ENCODE measurements at places on chromosomes 6 and 20.

GRCh38 chr20:1720845-1721475 lies 63.4 kb upstream of the SIRPG start:
- no peak for DNase-seq

DNA sequence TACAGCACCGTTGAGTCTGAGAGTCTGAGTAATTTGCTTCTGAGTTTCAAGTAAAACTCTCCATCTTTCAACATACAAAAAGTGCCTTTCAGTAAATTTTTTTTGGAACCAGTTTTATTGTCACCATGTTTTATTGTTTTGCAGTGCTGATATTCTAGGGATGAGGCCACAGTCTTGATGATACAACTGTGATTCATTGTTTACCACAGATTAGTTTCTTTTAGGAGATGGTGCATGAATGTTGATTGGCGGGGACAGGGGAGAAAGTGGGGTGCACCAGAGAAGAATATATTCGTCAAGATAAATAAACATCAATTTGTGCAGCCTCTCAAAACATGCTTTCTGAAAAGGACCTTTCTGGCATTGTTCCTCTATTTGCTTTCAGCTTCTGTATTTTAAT lies 109.0 kb downstream of the MCHR2 start:
- DNase-seq: no peak

GRCh38 chr6:33430991-33431879 lies 11.4 kb downstream of the SYNGAP1 start:
- peak; percentile 75 for DNase-seq

DNA sequence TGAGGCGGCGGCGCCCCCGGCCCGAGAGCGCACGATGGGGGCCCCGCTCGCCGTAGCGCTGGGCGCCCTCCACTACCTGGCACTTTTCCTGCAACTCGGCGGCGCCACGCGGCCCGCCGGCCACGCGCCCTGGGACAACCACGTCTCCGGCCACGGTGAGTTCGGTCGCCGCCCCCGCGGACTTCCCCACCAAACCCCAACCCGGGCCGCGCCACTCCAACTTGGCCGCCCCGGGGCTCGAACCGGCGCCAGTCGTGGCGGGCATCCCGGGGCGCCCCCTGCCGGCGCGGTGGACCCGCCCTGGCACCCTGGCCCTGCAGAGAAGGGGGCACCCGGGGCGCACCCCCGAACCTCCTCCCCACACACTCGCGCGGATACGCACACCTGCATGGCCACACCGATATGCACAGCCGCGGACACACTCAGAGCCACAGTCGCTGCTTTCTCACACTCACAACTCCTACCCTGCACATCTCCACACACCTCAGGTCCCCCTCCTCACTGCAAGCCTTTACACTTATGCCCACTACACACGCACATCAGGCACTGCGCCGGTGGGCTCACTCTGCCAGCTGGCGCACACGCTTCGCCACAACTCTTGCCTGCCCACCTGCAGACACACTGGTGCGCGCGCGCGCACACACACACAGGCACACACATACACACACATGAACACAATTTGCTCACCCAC lies 535 bp downstream of the VSTM2L start:
- DNase-seq: no peak

DNA sequence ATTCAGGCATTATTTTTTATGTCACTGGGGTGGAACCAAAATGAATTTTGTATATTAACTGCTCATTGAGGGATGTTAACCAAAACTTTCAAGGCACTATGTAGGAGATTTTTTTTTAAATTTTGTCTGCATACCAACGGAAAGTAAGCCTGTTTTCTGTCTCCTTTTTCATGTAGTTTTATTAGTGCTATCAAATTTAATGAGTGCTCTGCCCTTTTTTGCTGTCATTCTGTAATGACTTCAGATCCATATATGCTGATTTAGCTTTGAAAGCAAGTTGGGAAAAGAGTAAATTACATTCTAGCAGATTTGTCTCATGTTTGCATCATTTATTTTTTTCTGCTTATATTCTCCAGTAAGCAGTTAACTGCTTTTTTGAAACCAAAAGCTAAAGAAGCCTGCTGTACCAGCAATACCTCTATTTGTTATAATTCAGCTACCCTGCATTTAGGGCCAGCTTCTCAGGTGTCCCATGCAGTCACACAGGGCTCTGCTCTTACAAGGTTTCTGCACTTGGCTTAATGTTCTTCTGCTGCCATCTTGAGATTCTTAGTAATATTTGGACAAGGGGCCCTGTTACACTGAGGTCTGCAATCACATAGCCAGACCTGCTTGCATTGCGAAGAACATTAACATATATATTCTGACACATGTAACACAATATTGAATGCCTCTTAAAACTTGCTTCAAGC lies 429.0 kb downstream of the UTRN start:
- DNase-seq: no peak

DNA sequence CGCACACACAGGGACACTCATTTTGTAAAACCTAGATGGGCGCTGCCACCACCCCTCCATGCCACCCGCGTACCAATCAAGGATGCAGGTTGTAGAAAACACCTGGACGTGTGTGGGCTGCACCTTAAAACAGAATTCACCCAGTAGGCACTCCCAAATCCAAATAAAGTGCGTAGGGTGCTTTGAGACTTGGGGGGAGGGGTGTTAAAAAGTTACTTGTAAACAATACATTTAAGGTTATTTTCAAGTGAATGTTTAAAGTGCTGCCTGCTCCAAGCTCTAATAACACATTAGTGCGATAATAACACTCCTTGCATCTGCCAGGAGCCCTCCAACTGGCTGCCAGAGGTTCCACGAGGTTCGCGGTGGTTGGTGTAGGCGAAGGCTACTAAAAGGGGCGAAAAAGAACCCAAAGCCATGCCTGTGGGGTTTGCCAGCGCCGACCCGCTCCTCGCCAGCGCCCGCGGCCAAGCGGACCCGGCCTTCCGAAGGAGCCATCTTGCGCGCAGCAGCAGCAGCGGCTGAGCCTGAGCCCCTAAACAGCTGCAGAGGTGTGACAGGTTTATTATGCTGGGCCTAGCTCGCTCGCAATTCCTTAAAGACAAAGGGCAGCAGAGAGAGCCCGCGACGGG lies 11.5 kb downstream of the FOXC1 start:
- DNase-seq: no peak

DNA sequence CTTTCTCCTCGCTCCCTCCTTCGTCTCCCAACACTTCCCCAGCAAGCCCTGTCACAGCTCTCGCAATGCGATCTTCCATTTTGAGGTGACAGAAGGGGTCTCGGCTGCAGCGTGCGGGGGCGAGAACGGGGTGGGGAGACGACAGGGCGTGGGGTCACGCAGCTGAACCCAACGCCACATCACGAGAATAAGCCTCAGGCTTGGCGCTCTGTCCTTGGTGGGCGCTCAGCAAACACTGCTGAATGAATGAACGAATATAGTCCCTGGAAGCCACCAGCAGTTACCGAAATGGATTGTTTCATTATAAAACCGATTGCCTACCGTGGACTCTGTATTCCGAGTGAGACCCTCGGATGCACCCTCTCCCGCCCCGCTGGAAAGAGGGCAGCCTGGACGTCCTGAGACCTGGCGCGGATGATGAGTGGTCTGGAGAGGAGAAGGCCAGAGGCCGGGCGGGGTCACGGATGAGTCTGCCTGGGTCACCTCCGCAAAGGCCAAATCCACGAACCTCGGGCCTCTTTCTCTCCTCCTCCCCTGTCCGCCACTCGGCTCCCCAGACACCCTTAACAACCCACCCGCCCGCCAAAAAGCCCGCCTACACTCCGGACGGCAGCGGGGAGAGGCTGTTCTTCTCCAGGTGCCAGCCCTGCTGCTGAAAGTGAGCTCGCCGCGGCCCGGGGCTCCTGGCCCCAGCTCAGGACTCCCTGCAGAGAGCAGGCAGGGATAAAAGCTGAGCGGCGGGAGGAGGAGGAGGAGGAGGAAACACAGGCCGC lies 3.7 kb downstream of the NRN1 start:
- peak; percentile 46 for DNase-seq

GRCh38 chr6:32692019-32692418 lies 25.6 kb upstream of the HLA-DQB1 start:
- peak; percentile 6 for DNase-seq

- no peak for DNase-seq
These were observed 9.3 kb downstream of the DUSP15 start for GRCh38 chr20:31861135-31861384.

DNA sequence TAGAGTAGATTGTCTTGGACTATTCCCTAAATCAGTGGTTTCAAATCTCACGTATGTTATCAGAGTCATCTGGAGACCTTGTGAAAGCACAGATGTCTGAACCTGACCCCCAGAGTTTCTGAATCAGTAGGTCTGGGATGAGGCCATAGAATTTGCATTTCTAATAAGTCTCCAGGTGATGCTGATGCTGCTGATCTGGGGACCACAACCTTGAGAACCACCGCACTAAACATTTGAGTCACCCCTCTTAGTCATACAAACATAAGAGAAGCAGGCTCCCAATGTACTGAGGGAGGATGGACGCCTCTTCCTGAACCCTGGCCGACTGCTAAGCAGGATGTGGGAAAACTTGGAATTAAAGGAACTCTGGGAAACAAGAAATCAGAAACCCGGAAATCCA lies 187.8 kb upstream of the PRDM1 start:
- DNase-seq: peak; percentile 94

DNA sequence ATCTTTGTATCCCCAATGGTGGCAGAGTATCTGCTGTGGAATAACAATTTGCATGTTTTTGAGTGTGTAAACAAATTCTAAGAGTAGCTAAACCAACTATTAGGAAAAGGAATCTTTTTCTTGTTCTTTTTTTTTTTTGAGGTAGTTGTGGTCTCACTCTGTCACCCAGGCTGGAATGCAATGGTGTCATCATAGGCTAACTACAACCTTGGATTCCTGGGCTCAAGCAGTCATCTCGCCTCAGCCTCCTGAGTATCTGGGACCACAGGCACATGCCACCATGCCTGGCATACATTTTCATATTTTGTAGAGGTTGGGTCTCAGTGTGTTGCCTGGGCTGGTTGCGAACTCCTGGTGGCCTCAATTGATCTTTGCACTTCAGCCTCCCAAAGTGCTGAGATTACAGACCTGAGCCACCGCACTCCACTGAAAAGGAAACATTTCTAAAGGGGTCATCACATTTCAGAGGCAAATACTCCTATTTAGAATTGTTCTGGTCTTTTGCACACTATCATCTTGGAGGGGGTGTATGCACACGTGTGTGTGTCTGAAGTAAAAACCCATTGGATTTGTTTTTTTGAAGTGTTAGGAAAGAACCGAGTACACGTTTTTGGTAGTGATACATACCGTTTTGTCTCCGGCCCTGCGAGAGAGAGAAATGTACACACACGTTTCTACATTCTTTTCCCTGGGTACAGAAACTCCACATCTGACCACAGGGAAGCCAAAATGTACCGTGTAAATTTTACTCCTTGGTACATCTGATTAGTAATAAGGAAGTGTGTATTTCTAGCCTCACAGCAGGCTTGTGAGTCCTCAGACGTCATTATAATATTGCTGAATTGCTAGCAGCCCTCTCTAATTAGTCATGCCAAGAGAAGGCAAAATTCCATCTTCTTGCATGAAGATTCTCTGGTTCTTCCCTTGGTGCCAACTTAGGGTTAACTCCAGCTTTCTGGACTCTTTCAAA lies 183.6 kb downstream of the JARID2 start:
- peak; percentile 83 for DNase-seq

GRCh38 chr20:57757767-57758166 lies 48.0 kb upstream of the PMEPA1 start:
- DNase-seq: no peak

DNA sequence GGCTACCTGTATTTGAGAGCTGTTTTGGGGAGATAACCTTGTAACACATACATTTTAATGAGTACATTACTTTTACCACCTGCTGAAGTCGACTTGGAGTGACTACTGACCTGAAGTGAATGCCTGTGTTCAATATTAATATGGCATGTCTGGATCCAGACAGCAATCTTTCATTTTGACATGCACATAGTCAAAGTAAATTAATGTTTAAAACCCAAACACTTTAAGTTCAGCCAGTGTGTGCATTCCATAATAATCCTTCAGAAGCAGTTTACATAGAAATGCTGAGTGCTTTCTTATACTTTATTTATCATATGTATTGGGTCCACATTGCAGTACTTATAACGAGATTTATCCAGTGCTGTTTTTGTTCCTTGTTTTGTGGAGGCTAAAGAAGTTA lies 38.0 kb downstream of the CDKAL1 start:
- no peak for DNase-seq

- DNase-seq: no peak
These were observed 113.5 kb downstream of the JARID2 start for GRCh38 chr6:15359335-15359862.

- no peak for DNase-seq
These were observed 36.2 kb downstream of the ARMC2 start for GRCh38 chr6:108884211-108885059.

All from fibroblast of skin of right biceps (primary cell).